Small intestine (tissue), 16 donors: ENCODE measurements at places on chromosomes 2 and 18.
A peak's percentile ranks its signal among the peaks of the same experiment; 100 is the strongest.

DNA sequence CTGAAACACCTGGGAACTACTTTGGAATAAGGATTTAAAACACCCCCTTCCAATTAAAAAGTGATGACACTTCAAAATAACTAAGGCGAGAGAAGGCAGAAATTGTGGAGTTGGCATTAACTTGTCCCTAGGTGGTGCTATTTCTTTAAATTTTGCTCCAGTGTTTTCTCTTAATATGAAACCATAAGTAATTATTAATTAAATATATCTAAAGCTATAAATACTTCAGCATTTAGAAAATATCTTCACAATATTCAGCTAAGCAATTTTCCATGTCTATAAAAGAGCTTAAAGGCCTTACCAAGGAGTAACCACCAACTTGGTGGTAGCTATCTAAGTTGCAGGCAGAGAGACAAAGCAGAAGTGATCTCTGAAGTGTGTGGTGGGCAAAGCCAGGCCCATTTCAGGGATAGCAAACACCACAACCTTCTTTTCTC, 186.8 kb upstream of the PGAP1 start:
- H3K27ac ChIP-seq = no peak overlapping the region
- no peak overlapping the region for H3K4me3 ChIP-seq
- H3K27me3 ChIP-seq = no peaks in the 10 kb centered on the region

GRCh38 chr2:63692002-63692606, 103.3 kb downstream of the MDH1 start:
- no peak overlapping the region for H3K4me3 ChIP-seq
- no peaks in the 10 kb centered on the region for H3K36me3 ChIP-seq
- peak; percentile 45 for DNase-seq
- no peak overlapping the region for H3K27ac ChIP-seq
- H3K27me3 ChIP-seq = no peaks in the 10 kb centered on the region
- no peaks in the 10 kb centered on the region for H3K4me1 ChIP-seq

DNA sequence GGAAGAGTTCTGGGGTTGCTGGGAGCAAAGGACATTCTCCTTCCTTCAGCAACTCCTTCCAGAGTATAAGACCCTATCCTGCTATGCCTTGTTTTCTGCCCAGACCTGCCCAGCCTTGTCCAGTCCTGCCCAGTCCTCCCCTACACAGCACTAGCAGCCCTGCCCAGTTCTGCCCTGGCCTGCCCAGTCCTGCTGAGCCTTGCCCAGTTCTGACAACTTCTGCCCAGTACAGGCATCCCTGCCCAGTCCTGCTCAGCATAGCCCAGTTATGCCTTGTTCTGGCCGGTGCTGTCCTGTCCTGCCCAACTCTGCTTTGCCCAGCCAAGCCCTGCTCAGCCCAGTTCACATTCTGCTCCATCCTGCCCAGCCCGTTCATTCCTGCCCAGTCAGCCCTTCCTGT, 44.9 kb upstream of the ALK start:
- no peaks in the 10 kb centered on the region for H3K4me1 ChIP-seq
- H3K36me3 ChIP-seq = no peaks in the 10 kb centered on the region
- H3K27me3 ChIP-seq = no peaks in the 10 kb centered on the region
- H3K27ac ChIP-seq = no peak overlapping the region
- DNase-seq = no peak

DNA sequence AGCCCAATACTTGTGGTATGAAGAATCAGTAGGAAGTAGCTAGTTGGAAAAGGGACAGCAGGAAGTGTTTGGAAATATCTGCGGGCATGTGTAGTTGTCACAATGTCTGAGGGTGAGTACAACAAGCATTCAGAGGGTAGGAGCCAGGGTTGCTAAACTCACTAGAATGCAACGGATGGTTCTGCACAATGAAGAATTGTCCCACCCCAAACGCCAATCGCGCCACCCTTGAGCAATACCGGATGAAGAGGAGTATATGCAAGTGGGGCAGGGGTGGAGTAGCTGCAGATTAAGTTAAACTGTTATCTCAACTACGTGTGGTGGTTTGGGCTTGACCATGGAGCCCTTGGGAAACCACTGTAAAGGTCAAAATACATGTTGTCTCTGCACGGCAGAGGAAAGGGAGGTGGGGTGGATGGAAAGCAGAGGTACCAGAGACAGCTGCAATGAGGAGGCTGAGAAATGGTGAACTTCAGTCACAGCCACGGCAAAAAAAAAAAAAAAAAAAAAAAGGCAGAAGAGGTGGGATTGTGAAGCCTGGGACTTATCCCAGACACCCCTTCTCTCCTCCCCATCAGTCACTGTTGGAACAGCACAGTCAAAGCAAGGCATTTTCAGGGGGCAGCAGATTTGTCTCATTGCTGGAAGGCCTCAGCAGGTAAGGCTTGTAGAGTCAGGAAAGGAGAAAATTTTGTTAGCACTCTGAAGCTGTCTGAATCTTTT, 5.2 kb downstream of the CCL20 start:
- DNase-seq = no peak
- no peaks in the 10 kb centered on the region for H3K36me3 ChIP-seq

- no peaks in the 10 kb centered on the region for H3K4me1 ChIP-seq
- H3K4me3 ChIP-seq = no peak overlapping the region
- H3K36me3 ChIP-seq = no peaks in the 10 kb centered on the region
- no peaks in the 10 kb centered on the region for H3K27me3 ChIP-seq
- DNase-seq = peak; percentile 11
- peak overlapping the region; percentile 23 for H3K27ac ChIP-seq
These were observed 134.7 kb downstream of the TPGS2 start for GRCh38 chr18:36693931-36694620.
